ENCODE measurements at places on chromosomes 12 and 14.

DNA sequence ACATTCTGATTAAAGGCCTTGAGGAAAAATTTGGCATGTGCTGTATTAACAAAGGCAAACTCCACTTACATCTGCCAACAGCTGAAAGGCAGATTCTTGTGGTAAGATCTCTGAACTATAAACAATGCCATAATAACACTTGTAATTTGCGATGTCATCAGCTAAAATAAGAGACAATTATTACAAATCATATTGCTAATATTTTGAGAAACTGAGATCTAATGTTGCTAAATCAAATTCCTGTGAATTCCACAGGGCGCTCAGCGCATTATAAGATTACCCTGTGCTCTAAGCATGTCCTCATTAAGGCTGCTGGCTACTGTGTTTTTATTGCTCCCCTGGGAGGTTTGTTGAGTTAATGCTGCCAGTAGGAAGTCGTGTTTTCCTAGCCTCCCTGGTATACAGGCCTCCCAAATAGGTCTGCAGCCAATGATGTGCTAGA, 244.8 kb downstream of the DACT1 start:
- DNase-seq, result no peak

- DNase-seq, result no peak
Measured at GRCh38 chr12:96821592-96821991, 85.5 kb upstream of the NEDD1 start.

DNA sequence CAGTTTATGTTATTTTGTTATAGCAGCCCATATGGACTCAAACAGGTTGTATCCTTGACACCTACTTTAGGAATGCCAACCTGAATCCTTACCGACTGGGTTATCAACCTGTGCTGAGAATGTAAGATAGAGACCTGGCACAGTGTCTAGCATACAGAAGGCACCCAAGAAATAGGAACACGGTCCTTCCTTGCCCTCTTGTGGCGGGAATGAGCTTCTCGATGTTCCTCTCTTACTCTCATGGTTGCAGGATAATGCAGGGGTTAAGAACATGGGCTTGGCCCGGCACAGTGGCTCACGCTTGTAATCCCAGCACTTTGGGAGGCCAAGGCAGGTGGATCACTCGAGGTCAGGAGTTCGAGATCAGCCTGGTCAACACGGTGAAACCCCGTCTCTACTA, 6.5 kb downstream of the C12orf43 start:
- DNase-seq, result no peak

DNA sequence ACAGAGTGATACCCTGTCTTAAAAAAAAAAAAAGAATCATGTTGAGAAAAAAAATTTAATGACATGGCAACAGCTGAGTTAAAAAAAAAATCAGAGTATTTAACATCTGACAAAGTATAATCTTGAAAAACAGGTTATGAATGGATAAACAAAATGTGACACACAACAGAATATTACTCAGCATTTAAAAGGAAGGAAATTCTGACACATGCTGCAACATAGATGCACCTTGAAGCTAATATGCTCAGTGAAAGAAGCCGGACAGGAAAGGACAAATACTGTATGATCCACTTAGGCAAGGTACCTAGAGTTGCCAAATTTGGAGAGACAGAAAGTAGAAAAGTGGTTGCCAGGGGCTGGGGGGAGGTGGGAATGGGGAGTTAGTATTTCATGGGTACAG, 19.4 kb upstream of the EIF2B2 start:
- DNase-seq, result no peak

GRCh38 chr12:96263449-96263902, 69.3 kb downstream of the ELK3 start:
- DNase-seq, result no peak

DNA sequence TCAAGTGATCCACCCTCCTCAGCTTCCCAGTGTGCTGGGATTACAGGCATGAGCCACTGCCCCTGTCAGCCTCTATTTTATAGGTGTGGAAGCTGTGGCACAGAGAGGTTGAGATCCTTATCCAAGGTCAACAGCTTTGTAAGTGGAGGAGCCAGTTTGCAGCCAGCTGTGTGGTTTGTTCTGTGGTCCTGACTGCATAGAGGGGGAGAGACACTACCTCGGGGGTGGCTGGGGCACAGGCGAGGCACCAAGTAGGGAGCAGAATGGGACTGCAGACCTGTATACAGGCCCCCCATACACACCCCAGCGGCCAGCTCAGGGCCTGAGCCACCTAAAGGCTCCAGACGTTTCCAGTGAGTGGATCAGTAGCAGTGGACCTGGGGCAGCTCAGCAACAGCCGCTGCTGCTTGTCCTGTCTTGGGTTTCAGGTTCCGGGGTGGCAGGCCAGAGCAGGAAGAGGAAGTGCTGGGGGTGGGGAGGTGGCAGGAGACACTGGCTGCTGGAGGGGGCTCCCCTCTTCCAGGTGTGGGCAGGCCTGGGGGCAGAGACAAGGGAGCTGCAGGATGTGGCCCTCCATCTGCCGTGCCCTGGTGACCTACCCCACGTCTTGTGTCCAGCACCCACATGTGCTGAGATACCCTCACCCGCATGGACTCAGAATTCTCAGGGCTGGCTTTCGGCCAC, 11.0 kb downstream of the ORAI1 start:
- DNase-seq, result peak; percentile 21

Data from activated T-helper 1 cell treated with anti-CD3 and anti-CD28 coated beads, Interleukin-2, amount 50 U/mL, for 16 hours (primary cell).